ENCODE measurements at places on chromosomes 12 and 14.

GRCh38 chr14:77791225-77791600, 8.7 kb upstream of the ADCK1 start:
- no peak for DNase-seq

GRCh38 chr14:24887623-24888304, 162.2 kb downstream of the STXBP6 start:
- no peak for DNase-seq

GRCh38 chr12:2317772-2318171, 265.0 kb downstream of the CACNA1C start:
- no peak for DNase-seq

GRCh38 chr14:72699443-72699842, 194.5 kb downstream of the DPF3 start:
- DNase-seq: no peak

GRCh38 chr12:115135800-115136211, 451.8 kb upstream of the TBX3 start:
- no peak for DNase-seq

All from activated CD4-positive, alpha-beta T cell treated with anti-CD3 and anti-CD28 coated beads, Interleukin-2, amount 50 U/mL, for 1 hour (primary cell).